ENCODE measurements at places on chromosomes 2 and 18. TPM values are rescaled to one million over a fixed set of nuclear protein-coding genes. Genes with fewer than 3 reads are reported as not detected.

GRCh38 chr2:149002891-149003740, 35.4 kb upstream of the LYPD6B start:
- DNase-seq = no peak
- no peaks in the 10 kb centered on the region for H3K4me1 ChIP-seq
- H3K27me3 ChIP-seq = no peaks in the 10 kb centered on the region

- DNase-seq = no peak
- H3K27ac ChIP-seq = no peak overlapping the region
- no peaks in the 10 kb centered on the region for H3K27me3 ChIP-seq
- H3K36me3 ChIP-seq = no peaks in the 10 kb centered on the region
- H3K4me1 ChIP-seq = peaks cover 37% of the 10 kb centered on the region
- no peak overlapping the region for H3K4me3 ChIP-seq
Observed at GRCh38 chr2:240618776-240619175, 6.5 kb upstream of the GPR35 start.

DNA sequence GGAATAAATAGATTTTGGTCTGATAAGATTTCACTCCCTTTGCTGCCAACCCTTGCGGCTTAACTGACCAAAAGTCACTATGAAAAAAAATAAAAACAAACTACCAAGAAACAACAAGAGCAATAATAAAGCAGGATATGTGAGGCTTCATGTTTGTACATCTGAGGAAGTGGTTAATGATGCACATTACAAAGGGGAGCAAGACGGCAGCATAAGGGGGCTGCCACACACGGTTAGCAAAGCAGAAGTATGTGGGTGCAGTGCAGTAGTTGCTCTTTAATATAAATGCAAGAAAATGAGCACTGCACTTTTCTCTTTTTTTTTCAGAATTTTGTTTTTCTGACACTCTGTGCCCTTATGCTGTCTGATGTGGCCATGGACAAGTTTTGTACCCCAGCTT, 377.1 kb upstream of the CNTNAP5 start:
- H3K4me1 ChIP-seq = no peaks in the 10 kb centered on the region
- no peak overlapping the region for H3K4me3 ChIP-seq
- no peaks in the 10 kb centered on the region for H3K27me3 ChIP-seq
- no peaks in the 10 kb centered on the region for H3K36me3 ChIP-seq

GRCh38 chr2:34001557-34001956, 402.5 kb upstream of the FAM98A start:
- no peaks in the 10 kb centered on the region for H3K27me3 ChIP-seq
- no peak overlapping the region for H3K27ac ChIP-seq
- DNase-seq = no peak
- no peaks in the 10 kb centered on the region for H3K36me3 ChIP-seq

DNA sequence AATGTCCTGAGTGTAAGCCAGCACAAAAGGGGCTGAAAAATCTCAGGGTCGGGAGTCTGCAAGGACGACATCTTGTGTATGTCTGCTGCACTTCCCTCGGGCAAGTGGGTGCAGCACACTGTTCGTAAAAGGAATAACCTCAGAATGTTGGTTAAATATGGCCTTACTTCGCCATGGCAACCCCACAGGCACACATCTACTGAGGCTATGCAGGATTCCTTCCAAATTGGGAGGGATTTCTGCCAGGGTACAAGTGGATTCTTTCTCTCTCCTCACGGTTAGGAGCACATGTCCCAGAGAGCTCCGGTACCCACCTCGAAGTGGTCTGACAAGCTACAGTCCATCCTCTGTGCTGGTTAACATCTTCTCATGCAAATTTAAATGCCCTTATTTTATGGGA, 277.7 kb upstream of the PXDN start:
- no peaks in the 10 kb centered on the region for H3K36me3 ChIP-seq
- no peaks in the 10 kb centered on the region for H3K4me1 ChIP-seq
- H3K27ac ChIP-seq = no peak overlapping the region
- no peak overlapping the region for H3K4me3 ChIP-seq
- no peak for DNase-seq

- no peak for DNase-seq
- H3K27me3 ChIP-seq = no peaks in the 10 kb centered on the region
- no peak overlapping the region for H3K27ac ChIP-seq
- H3K36me3 ChIP-seq = no peaks in the 10 kb centered on the region
- no peak overlapping the region for H3K4me3 ChIP-seq
- H3K4me1 ChIP-seq = no peaks in the 10 kb centered on the region
Observed at GRCh38 chr18:69599377-69599776, 198.7 kb downstream of the DOK6 start.

DNA sequence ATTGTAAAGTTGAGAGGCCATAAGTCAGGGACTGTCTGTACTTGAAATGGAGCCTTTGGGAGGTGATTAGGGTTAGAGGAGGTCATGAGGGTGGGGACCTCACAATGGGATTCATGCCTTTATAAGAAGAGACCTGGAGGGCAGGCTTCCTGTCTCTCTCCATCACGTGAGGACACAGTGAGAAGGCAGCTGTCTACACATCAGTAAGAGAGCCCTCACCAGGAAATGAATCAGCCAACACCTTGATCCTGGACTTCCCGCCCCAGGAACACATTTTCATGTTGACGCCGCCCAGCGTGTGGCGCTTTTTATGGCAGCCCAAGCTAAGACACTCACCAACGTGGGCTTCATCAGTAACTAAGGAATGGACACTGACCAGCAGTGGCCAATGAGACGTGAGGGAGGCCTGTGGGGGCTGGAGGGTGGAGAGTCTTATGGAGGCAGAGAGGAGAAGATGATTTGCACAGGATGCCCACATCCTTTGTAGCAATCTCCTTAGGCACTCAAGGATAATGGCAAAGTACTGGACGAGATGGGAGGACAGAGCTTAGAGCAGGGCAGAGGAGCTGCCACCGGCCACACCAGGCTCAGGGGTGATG, 162.7 kb downstream of the EIPR1 start:
- DNase-seq = no peak
- no peak overlapping the region for H3K27ac ChIP-seq
- H3K27me3 ChIP-seq = no peaks in the 10 kb centered on the region
- H3K36me3 ChIP-seq = no peaks in the 10 kb centered on the region

GRCh38 chr2:241692448-241692847, 5.8 kb upstream of the DTYMK start:
- H3K27ac ChIP-seq = no peak overlapping the region
- H3K4me3 ChIP-seq = no peak overlapping the region
- H3K4me1 ChIP-seq = peaks cover 13% of the 10 kb centered on the region
- H3K27me3 ChIP-seq = no peaks in the 10 kb centered on the region
- DNase-seq = no peak

GRCh38 chr18:12779043-12779442, 76.2 kb downstream of the PSMG2 start:
- no peaks in the 10 kb centered on the region for H3K4me1 ChIP-seq
- H3K36me3 ChIP-seq = no peaks in the 10 kb centered on the region
- no peaks in the 10 kb centered on the region for H3K27me3 ChIP-seq
- H3K4me3 ChIP-seq = no peak overlapping the region
- no peak overlapping the region for H3K27ac ChIP-seq
- DNase-seq = no peak

GRCh38 chr2:117917223-117917917, 96.5 kb downstream of the CCDC93 start:
- H3K4me1 ChIP-seq = no peaks in the 10 kb centered on the region
- no peaks in the 10 kb centered on the region for H3K27me3 ChIP-seq
- DNase-seq = no peak
- H3K36me3 ChIP-seq = peaks cover 60% of the 10 kb centered on the region

GRCh38 chr18:289026-289425, 21.2 kb upstream of the THOC1 start:
- no peaks in the 10 kb centered on the region for H3K4me1 ChIP-seq
- no peaks in the 10 kb centered on the region for H3K36me3 ChIP-seq
- H3K4me3 ChIP-seq = no peak overlapping the region
- DNase-seq = no peak
- H3K27me3 ChIP-seq = no peaks in the 10 kb centered on the region

DNA sequence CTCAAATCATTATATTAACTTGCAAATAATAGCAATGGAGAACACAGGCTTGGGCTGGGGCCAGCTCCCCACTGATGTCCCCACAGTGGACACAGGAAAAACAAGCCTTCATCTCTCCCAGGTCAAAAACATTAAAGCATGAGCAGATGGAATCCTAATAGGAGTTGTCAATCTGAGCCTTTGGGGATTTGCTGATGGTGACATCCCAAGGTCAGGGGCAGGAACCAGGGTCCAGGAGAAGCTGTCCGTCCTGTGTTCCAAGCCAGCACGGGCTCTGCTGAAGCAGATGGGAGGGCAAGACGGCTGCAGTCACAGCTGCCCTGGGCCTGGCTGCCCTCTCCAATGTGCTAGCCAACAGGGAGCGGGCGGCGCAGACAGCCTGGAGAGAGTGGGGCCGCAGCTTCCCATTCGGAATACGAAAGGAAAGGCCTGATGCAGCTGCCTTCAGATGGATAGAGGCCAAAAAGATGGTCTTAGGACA, 135.5 kb downstream of the NDUFA10 start:
- H3K27me3 ChIP-seq = peaks cover 5% of the 10 kb centered on the region
- no peaks in the 10 kb centered on the region for H3K4me1 ChIP-seq
- no peaks in the 10 kb centered on the region for H3K36me3 ChIP-seq
- no peak for DNase-seq

- H3K36me3 ChIP-seq = peaks cover 10% of the 10 kb centered on the region
- H3K27ac ChIP-seq = no peak overlapping the region
- peak overlapping the region; percentile 48 for H3K4me3 ChIP-seq
- no peaks in the 10 kb centered on the region for H3K27me3 ChIP-seq
- peaks cover 41% of the 10 kb centered on the region for H3K4me1 ChIP-seq
- no peak for DNase-seq
Observed at GRCh38 chr2:222651718-222652418, 4.0 kb downstream of the FARSB start.

DNA sequence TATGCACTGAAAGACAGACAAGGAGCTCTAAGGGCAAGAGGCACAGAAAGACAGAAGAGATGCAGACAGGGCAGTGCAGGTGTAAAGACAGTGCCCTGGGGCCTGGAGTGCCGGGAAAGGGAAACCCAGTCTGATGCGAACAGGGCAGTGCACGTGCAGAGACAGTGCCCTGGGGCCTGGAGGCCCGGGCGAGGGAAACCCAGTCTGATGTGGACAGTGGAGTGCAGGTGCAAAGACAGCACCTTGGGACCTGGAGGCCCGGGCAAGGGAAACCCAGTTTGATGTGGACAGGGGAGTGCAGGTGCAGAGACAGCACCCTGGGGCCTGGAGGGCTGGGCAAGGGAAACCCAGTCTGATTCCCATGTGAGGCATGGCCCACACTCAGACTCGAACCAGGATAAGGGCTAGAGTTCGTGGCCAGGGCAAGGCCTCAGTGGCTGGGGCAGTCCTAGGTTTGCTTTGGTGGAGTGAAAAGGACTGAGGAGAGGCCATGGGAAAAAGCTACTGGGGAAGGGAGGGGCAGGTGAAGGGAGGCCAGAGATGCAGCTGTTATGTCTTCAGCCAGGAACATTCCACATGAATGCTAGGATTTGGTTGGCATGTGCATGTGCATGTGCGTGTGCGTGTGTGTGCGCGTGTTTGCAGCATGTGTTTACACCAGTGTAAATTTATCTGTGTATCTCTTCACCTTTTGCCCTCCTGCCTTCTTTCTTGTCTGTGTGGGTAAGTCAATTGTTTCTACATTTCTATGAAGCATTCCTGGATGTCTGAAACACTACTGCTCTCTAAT, 39.1 kb upstream of the DNMT3A start:
- H3K4me1 ChIP-seq = peaks cover 28% of the 10 kb centered on the region
- no peaks in the 10 kb centered on the region for H3K27me3 ChIP-seq
- no peak overlapping the region for H3K4me3 ChIP-seq
- no peak for DNase-seq

GRCh38 chr2:233794128-233794658, 16.1 kb downstream of the MROH2A start:
- H3K4me1 ChIP-seq = no peaks in the 10 kb centered on the region
- no peak for DNase-seq
- no peaks in the 10 kb centered on the region for H3K36me3 ChIP-seq
- no peak overlapping the region for H3K27ac ChIP-seq

- H3K27me3 ChIP-seq = peaks cover 36% of the 10 kb centered on the region
- H3K4me3 ChIP-seq = no peak overlapping the region
- DNase-seq = no peak
- no peaks in the 10 kb centered on the region for H3K36me3 ChIP-seq
Observed at GRCh38 chr2:218858671-218859555, 692 bp upstream of the WNT6 start.

GRCh38 chr2:46208766-46209165, 88.4 kb upstream of the EPAS1 start:
- no peaks in the 10 kb centered on the region for H3K4me1 ChIP-seq
- H3K27ac ChIP-seq = no peak overlapping the region

GRCh38 chr2:81872006-81872405, 1567.5 kb upstream of the LRRTM1 start:
- no peak overlapping the region for H3K4me3 ChIP-seq
- no peaks in the 10 kb centered on the region for H3K27me3 ChIP-seq
- no peaks in the 10 kb centered on the region for H3K4me1 ChIP-seq
- H3K36me3 ChIP-seq = no peaks in the 10 kb centered on the region

DNA sequence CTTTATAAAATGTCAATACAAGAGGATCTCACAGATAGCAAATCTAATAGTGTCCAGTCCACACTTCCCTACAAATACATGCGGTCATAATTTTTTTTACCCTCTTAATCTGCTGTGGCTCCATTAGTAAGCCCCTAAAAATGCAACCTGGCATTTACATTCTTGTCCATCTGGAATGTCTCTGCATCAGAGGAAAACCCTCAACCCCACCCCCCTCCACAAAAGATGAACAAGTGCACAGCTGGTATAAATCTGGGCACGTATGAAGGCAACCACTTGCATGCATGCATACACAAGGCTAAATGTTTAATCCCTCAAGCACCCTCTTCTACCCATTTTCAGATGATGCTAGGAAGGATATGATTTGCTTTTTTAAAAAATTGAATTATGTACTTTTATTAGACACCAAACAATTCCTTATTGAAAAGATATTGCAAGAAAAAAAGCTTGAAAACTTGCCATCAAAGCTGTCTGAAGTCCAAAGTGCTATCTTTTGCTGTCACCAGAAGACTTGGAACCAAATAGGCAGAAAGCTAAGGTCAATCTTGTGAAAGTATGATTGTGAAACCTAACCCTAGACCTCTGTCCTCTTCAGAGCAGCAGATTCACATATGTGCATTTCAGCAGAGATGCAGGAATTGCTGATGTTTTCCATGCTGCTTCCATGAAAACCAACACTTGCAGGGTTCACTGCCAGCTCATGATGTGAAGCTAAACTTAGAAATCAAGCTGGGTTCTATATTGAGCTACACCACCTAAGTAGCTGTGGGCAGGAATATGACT, 39.0 kb downstream of the IRS1 start:
- H3K4me1 ChIP-seq = no peaks in the 10 kb centered on the region
- H3K27ac ChIP-seq = no peak overlapping the region
- H3K4me3 ChIP-seq = no peak overlapping the region
- no peaks in the 10 kb centered on the region for H3K36me3 ChIP-seq
- no peaks in the 10 kb centered on the region for H3K27me3 ChIP-seq

Gene MATN3
- total RNA-seq = not detected

Gene RTKN
- total RNA-seq = 0.39 TPM

Gene LIMS3
- not detected for total RNA-seq

Gene PIEZO2
- total RNA-seq = not detected

Gene ERBB4
- total RNA-seq = not detected

Data from CD4-positive, CD25-positive, alpha-beta regulatory T cell (primary cell).